Hair follicle dermal papilla cell (primary cell): ENCODE measurements at places on chromosomes 13 and 19. TPM values are rescaled to one million over a fixed set of nuclear protein-coding genes. Genes with fewer than 3 reads are reported as not detected.

OR7A5 gene
- total RNA-seq = not detected in 2 replicates

FPR3 gene
- total RNA-seq = not detected in 2 replicates

HCST gene
- total RNA-seq = 0.81 TPM in 1 of 2 replicates, not detected in the other

TLE6 gene
- 1.1 and 2.3 TPM in 2 replicates for total RNA-seq

TSSK6 gene
- total RNA-seq = 1.3 and 2.2 TPM in 2 replicates

CCL25 gene
- total RNA-seq = not detected in 2 replicates

ERCC2 gene
- 56.0 and 56.3 TPM in 2 replicates for total RNA-seq

UBXN6 gene
- 101 and 116 TPM in 2 replicates for total RNA-seq

ELAVL1 gene
- total RNA-seq = 33.3 and 37.8 TPM in 2 replicates

CILP2 gene
- total RNA-seq = 0.32 and 0.36 TPM in 2 replicates

ZNF541 gene
- total RNA-seq = not detected in 2 replicates

ZNF546 gene
- total RNA-seq = 3.0 and 4.7 TPM in 2 replicates

F10 gene
- total RNA-seq = 5.7 and 10.6 TPM in 2 replicates

NEK3 gene
- total RNA-seq = 9.2 and 14.6 TPM in 2 replicates

SPTBN4 gene
- 2.1 and 2.3 TPM in 2 replicates for total RNA-seq

SHISA7 gene
- total RNA-seq = not detected in 2 replicates

PNMA8A gene
- 0.36 and 8.9 TPM in 2 replicates for total RNA-seq

GJB2 gene
- 0.12 and 0.32 TPM in 2 replicates for total RNA-seq

GSX1 gene
- total RNA-seq = not detected in 2 replicates

KASH5 gene
- total RNA-seq = not detected in 2 replicates

LILRB4 gene
- total RNA-seq = not detected in 2 replicates

ADGRE3 gene
- not detected in 2 replicates for total RNA-seq

ZNF607 gene
- total RNA-seq = 3.4 and 3.7 TPM in 2 replicates

ABHD8 gene
- total RNA-seq = 16.7 and 18.2 TPM in 2 replicates

ZNF91 gene
- 19.1 and 23.0 TPM in 2 replicates for total RNA-seq

CD37 gene
- not detected in 2 replicates for total RNA-seq

SIGLEC11 gene
- total RNA-seq = not detected in 2 replicates

PTH2 gene
- not detected in 2 replicates for total RNA-seq

RFX1 gene
- 3.2 TPM in 2 replicates for total RNA-seq

CATSPERD gene
- under 0.01 TPM in 1 of 2 replicates, not detected in the other for total RNA-seq

CD209 gene
- not detected in 2 replicates for total RNA-seq

TNFSF9 gene
- total RNA-seq = 5.7 and 7.5 TPM in 2 replicates

VSTM1 gene
- total RNA-seq = not detected in 2 replicates

SKA3 gene
- 15.3 and 18.2 TPM in 2 replicates for total RNA-seq
